Muscle of arm (tissue), 14 donors: ENCODE measurements at places on chromosomes 3 and 15.

DNA sequence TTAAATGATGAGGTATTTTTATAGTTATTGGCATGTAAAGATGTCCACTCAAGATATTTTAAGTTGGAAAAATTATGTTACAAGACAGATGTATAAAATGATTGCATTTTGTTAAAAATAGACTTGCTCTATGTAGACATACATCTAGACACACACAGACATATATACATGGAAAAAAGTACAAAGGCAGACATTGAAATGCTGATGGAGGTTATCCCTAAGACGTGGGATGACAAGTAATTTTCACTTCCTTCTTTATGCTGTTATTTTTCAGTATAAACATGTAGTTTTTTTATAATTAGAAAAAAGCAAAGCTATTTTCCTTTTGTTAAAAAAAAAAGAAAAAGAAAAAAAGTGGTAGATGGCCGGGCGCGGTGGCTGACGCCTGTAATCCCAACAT, 7.2 kb downstream of the HOMER2 start:
- no peak for DNase-seq

GRCh38 chr15:33191591-33191990, 2.9 kb downstream of the FMN1 start:
- no peak for DNase-seq

DNA sequence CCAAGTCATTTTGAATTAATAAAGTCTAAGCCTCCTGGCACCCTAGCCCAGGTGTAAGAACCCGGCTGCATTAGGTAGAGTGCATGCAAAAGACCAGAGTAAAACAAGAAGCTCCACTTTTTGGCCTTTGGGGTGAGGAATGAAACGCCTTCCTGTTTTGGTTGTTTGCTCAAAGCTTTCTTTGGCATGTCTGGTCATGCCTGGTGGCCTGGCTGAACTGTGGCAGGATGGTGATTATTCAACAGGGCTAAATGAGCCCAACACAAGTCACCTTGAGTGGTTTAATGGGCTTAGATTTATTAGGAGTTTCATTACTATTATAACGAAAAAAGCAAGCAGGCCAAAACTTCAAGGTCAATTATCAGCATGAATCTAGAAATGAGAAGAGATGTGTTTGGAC, 40.9 kb upstream of the LDHAL6B start:
- no peak for DNase-seq

DNA sequence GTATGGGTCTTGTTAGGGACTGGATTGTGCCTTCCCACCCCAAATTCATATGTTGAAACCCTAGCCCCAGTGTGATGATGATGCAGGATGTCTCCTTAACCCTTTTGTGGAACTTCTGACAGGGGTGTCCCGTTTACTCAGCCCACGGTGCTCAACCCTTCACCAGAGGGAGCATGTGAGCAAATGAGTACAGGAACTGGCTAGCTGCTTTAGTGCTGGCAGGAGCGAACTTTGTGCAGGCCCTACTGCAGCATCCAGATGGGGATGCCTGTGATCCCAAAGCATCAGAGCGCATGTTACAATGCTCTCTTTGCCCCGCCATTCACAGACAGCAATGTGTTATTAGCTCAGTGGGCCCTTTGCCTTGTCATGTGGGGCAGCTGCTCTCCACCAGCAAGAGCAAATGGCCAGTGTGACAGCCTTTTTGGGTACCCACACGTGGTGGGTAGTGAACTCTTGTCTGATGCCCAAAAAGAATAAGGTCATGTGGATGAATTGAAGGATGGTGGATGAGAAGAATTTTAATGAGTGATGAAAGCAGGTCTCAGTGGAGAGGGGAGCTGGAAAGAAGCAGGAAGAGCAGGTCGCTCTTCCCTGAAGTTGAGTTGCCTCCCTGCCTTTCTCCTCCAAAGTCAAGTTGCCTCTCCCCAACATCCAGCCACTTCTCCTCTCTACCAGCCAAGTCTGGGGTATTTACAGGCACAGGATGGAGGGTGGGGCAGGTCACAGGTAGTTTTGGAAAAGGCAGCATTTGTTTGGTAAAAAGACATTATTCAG, 63.3 kb upstream of the STRIT1 start:
- DNase-seq, result no peak

GRCh38 chr15:41536866-41537265, 7.2 kb downstream of the RPAP1 start:
- DNase-seq, result no peak

DNA sequence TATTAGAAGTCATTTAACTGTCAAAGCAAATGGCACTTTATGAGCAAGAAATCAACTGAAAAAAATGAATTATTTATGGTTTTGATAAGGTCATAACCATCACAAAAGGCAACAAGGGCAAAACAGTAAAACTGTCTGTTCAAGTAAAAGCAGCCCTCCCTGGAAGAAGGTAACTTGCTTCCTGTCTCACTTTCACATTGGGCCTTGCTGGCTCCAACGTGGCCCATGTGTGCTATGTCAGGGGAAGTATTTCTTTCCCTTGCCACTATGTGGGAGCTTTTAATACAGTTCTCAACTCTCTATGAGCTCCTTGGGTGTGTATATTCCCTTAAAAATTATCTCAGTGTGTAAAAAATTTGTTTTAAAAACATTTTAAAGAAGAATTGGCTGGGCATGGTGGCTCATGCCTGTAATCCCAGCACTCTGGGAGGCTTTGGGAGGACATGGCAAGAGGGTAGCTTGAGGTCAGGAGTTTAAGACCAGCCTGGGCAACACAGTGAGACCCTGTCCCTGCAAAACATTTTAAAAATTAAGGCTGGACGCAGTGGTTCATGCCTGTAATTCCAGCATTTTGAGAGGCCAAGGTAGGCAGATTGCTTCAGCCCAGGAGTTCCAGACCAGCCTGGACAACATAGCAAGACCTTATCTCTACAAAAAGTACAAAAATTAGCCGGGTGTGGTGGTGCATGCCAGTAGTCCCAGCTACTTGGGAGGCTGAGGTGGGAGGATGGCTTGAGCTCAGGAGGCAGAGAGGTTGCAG, 45.2 kb upstream of the TJP1 start:
- DNase-seq, result no peak

DNA sequence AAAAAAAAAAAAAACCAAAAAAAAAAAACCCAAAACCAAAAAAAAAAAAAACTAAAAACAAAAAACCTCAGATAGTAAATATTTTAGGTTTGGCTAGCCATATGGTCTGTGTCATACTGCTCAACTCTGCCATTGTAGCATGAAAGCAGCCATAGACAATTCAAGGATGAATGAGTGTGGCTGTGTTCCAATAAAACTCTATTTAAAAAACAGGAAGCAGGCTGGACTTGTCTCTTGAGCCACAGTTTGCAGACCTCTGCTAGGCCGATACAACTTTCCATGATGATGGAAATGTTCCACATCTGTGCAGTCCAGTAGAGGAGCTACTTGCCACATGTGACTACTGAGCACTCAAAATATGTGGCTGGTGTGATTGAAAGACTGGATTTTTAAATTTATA, 11.1 kb downstream of the EFCAB12 start:
- DNase-seq, result peak; percentile 54

- DNase-seq, result peak; percentile 4
Observed at GRCh38 chr3:180594631-180595558, 7.1 kb upstream of the TTC14 start.

DNA sequence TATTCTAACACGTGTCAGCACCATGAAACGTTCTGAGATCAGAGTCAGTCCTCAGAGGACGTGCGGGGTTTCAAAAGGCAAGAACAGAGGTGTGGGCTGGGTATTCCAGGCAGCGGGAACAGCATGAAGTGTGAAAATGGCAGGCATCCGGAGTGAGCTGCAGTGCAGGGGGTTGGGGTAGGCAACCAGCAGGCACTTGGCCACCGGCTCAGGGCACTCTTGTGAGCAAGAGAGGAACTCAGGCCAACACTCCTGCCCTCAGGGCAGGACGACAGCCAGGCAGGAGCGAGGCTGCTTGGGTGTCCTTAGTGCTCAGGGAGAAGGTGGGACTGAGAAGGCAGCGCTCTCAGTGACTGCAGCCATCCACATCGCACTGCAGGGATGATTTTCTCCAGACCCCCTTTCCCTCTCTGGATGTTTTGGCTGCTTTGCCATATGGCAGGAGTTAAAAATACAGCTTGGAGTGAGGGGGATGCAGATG, 151.1 kb downstream of the NUP210 start:
- DNase-seq, result no peak

DNA sequence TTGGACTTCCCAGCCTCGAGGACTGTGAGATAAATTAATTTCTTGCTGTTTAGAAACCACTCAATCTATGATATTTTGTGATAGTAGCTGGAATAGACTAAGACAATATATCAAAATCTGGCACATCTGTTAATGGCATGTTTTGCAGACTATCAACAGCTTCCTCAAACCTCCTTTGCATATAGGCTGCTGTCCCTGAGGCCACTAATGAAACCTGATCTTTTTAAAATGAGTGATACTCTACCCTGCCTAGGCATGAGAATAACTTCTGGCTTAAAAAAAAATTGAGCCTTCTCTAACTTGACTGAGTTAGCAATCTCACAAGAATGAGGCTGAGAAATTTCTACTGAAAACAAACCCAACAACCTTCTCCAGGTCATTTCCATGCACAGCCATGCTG, 176.0 kb upstream of the CRBN start:
- no peak for DNase-seq

DNA sequence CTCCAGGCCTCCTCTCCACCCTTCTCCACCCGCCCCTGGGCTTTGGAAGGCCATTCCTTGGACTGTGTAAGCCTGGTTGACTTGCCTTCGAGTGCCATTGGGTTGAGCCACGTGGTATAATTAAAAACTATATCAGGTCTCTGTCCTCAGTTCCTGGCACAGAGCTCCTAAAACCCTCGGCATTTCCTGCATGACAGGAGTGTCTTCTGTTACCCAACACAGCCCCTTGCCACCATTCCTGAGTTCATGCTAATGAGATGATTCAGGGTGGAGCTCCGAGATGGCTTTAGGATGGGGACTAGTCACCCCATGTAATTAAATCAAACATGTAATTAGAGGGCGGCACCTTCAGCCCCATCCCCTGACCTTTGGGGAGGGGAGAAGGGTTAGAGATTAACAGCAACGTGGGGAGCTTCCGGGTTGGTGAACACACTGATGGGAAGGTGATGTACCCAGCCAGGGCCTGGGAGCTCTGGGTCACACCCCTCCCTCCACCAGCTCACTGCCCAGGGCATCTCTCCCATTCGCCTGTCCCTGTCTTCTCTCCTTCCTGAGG, 256.4 kb downstream of the FAM43A start:
- DNase-seq, result no peak

GRCh38 chr3:158100681-158101080, 5.5 kb downstream of the SHOX2 start:
- DNase-seq, result no peak

GRCh38 chr3:127484601-127485388, 105.7 kb downstream of the TPRA1 start:
- DNase-seq, result no peak

GRCh38 chr3:69020424-69020823, 6.9 kb upstream of the EOGT start:
- no peak for DNase-seq

DNA sequence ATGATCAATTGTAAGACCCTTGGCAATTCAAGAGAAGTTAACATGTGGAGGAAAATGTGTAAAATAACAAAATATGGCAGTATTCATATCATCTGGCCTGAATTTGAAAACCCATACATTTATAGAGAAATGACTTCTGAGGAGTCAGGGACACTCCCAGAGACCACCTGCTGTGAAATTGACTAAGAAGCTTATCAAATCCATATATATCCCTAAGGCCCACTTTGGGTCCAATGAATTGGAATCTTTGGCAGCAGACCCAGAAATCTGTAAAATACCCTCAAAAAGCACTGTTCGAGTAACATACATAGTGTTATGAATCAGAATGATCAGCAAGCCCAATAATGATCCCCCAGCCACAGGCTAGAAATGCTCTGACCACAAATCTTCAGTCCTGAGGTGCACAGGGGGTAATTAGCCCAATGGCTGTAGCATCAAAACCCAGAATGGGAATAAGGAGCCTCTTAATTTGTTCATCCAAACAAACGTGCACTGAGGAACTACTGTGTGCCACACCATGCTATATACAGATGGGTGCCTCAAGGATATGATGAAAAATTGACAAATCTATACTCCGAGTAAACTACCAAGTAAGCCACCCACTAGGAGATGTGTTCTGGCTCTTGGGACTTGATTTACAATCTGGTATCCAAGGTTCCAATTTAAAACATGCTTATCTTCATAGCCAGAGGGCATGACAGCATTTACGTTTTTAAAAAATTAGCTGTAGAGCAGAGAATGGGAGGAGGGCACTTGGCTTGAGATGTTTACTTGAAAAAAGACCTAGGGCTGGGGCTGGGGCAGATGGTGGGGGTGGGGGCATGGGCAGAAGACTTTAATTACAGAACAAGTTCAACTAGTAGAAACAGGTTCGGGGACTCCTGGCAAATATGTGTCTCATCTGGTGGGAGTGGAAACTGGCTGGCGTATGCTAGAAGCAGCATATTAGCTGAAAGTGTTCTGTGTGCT, 9.1 kb upstream of the ARHGEF3 start:
- no peak for DNase-seq

DNA sequence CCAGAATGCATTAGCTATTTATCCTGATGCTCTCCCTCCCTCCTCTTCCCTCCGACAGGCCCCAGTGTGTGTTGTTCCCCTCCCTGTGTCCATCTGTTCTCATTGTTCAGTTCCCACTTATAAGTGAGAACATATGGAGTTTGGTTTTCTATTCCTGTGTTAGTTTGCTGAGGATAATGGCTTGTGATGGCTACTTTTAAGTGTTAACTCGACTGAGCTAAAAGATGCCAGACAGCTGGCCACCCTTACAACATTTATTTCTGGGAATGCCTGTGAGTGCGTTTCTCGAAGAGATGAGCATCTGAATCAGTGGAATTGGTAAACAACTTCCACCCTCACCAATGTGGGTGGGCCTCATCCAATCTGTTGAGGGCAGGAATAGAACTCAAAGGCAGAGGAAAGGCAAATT, 24.7 kb upstream of the TM2D3 start:
- DNase-seq, result no peak

- no peak for DNase-seq
Observed at GRCh38 chr3:21672303-21672702, 78.7 kb downstream of the ZNF385D start.

- no peak for DNase-seq
Observed at GRCh38 chr3:10556312-10556711, 50.9 kb upstream of the ATP2B2 start.

- DNase-seq, result no peak
Observed at GRCh38 chr3:37532168-37532567, 329.5 kb upstream of the CTDSPL start.

- DNase-seq, result peak; percentile 74
Observed at GRCh38 chr3:128487813-128488635, 5.0 kb downstream of the GATA2 start.

DNA sequence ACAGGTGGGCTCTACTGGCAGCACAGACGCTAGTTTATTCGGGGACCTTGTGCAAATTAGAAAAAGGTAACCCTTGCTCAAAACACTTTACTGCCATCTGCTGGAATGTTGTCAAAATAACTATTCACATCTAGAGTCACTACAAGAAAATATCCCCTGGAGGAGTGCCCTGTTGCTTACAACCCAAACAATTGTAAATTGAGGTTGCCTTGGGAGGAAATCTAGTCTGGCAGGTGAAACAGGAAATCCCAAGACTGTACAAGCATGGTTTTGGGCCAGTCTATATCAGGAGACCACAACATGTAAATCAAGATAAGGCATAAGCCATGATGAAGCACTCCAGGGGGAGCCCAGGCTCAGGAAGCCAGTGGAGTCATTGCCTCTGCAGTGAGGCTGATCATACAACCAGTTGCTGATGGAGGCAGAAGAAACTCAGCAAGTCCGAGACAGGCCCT, 136.8 kb upstream of the ACP3 start:
- DNase-seq, result peak; percentile 17
